ENCODE measurements at places on chromosomes 2 and 18.

DNA sequence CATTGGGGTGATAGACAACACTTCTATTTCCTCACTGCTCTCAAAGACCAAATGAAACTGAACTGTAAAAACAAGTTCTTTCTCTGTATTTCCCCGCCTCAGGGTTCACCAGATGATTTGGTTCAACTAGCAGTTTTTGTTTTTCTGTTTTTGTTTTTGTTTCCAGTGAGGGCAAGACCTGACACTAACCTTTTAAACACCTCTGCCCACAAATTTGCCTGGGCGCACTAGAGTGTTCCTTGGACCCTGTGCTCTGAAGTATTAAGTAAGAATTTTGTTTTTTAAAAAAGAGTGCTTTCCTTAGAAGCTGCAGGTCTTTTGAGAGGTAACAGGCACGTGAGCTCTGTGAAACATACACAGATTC is 92.9 kb downstream of the DYSF start:
- no peak for DNase-seq

GRCh38 chr2:117763804-117764203 is 50.7 kb upstream of the DDX18 start:
- DNase-seq = no peak

DNA sequence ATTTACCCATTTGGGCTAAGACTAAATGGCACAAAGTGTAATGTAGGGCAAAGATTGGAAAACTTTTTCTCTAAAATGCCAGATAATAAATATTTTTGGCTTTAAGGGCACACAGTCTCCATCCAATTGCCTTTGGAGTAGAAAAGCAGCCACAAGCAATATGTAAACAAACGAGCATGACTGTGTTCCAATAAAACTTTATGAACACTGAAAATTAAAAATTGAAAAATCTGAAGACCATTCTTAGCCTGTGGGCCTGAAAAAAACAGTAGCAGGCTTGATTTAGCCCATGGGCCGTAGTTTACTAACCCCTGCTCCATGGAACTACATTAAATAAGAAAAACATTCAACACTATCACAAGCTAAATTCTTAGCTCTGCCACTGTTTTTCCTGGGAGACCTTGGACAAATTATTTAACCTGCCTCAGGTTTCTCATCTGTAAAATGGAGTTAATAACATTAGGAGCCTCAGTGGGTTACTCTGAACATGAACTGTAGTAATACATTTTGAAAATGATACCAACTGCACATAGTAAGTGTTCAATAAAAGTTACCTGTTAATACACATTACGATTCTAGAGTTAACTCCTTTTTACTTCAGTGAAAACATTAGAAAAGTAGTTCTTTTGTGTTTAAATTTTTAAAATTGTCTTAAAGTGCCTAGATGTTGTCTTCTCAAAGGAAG is 1.3 kb downstream of the IFIH1 start:
- no peak for DNase-seq

DNA sequence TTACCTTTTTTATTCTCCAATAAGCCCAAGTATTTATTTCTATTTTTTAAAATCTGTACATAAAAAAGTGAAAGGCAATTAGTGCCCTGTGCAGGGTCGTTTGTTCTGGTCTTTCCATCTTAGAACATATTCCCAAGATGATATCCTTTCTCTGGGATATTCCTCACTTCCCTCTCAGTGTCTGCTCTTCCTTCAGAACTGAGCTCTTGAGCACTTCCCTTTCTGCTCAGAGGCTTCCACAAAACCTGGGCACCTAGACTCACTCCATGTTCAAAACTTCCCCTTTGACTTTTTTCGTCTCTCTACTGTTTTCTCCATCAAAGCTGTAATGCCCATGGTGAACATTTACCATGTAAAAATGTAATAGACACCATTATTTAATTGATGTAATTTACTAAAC is 296.5 kb upstream of the TCF4 start:
- no peak for DNase-seq

- DNase-seq = no peak
These were observed 25.9 kb downstream of the COL5A2 start for GRCh38 chr2:189153619-189154018.

GRCh38 chr18:44654573-44654972 is 26.1 kb upstream of the SETBP1 start:
- no peak for DNase-seq

DNA sequence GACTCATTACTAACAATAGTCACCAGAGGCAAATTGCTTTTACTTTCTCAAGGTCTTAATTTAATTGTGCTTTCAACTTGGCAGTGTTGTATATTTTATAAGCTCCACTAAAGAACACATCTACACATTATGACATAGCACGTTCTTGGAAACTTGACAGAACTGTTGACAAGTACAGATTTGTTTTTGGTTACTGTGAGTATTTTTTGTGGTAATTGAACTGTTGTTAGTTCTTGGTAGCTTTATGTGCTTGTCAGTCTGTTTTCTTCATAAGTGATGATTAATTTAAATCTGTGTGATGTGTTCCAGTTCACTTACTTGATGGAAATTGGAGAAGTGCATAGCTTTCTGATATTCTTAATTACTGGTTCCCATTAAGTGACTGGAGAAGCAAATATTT is 63.9 kb downstream of the COMMD1 start:
- no peak for DNase-seq

- no peak for DNase-seq
These were observed 1176.2 kb downstream of the SUCLG1 start for GRCh38 chr2:83282841-83283240.

DNA sequence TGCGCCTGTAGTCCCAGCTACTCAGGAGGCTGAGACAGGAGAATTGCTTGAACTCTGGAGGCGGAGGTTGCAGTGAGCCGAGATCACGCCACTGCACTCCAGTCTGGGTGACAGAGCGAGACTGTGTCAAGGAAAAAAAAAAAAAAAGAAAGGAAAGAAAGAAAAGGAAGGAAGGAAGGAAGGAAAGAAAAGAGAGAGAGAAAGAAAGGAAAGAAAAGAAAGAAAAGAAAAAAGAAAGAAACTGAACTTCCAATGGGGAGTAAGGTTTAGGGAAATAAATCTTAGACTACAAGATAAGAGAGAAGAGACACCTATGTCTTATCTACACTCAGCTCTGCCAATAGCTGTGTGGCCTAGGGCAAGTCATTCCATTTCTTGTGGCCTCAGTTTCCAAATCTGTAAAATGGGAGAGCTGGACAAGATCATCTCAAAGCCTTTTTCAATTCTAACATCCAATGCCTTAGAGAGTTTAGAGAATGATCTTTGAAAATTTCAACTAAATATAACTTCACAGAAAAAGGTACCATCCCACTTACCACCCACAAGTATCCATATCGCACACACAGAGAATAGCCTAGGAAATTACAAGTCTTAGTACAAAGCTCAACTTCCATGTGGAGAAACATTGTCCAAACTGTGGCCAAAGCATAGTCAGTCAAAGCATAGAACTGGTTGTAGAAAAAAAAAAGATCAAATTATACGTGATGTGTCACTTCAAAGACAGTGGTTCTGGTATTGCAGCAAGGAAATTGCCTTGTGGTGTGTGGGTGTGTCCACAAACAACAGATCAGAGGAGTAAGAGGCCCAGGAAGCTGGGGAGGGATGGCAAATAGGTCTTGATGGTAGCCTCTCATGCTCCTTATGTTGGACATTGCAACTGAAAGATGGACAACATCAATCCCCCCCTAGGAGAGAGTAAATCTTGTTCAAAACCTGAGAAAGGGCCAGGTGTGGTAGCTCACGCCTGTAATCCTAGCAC is 42.4 kb downstream of the SLC14A2 start:
- DNase-seq = no peak

DNA sequence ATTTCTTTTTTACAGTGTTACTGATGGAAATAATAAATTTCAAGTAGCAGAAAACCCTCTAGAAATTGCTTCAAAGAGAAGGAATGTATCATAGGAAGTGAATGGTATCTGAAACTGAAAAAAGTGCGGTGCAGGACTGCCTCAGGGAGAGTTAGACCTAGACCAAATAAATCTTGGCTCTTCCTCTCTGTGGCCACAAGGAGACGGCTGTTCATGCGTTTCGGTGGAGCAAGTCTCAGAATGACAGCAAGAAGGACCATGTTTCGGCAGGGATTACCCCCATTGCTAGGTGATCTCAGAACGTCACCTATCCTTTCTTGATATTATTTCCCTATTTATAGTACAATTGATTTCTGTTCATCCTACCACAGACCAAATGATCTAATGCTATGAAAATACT is 522.3 kb downstream of the SOX11 start:
- no peak for DNase-seq

DNA sequence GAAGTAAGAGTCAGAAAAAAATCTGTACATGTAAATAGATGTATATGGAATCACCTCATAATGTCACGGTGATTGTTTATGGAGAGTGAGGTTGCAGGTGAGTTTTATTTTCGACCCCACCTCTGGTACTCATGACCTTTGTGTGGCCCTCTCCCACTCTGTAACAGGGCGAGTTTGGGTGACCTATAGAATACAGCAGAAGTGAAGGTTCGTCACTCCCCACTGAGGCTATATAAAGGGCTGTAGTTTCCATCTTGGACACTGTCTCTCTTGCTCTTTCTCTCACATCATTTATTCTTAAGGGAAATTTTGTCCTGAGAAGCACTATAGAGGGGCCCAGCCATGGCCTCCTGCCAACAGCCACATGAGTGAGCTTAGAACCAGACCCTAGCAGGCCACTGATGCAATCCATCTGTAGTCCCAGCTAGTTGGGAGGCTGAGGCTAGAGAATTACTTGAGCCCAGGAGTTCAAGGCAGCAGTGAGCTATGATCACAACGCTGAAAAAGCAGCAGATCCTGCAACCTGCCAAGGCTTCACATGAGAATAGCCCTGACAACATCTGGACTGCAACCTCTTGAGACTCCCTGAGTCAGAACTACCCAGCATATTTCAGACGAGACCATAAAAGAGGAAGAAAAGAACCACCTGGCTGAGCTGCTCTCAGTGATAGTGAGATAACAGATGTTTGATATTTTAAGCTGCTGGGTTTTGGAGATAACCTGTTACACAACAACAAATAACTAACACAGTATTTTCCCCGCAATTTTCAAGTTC is 74.3 kb upstream of the SLC1A4 start:
- no peak for DNase-seq

DNA sequence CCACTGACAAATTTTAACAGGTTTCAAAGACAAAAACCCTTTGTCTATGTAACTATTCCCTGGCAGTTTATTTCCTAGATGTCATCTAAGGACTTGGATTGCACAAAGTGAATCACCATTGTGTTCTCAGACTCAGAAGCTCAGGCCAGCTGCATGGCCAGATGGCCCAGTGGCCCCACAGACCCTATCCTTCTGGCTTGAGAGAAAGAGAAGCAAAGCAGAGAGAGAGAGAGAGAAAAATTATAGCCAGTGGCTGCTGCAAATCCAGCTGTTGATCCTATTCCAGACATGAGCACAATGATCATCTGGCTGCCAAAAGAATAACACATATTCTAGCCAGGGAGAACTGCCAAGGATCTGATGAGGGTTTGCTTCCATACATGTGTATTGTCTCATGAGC is 25.8 kb downstream of the CTLA4 start:
- no peak for DNase-seq

- DNase-seq = no peak
These were observed 51.5 kb downstream of the TWIST2 start for GRCh38 chr2:238899386-238899785.

DNA sequence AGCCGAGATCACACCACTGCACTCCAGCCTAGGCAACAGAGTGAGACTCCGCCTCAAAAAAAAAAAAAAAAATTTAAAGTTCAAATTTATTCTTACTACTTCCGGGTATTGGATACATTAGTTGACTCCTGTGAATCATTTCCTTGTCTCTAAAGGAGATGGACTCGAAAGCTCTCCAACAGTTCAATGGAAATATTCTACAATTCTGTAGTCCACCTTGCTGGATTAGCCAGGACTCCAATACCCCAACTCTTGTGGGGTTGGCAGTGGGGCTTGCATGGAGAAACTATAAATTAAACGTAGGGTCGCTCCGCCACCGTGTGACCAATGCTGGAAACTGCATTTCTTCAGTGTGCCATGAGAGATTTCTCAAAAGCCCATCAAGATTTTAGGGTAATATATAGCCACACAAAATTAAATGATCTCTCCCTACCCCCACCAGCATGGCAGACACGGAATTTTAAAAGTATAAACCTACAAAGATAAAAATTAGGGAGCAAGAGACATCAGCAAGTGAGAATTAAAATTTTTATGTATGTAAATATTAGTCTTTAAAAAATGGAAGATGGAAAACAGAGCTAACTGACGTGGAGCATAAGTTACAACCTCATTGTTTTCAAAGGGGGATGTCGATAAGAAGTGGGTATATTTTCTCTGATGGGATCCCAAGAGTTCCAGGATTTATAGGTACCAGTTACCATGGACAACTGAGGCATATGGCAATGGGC is 27.8 kb upstream of the GAREM2 start:
- DNase-seq = peak; percentile 60

GRCh38 chr2:226862623-226863022 is 26.8 kb downstream of the RHBDD1 start:
- DNase-seq = no peak

GRCh38 chr2:165505514-165505913 is 36.0 kb downstream of the CSRNP3 start:
- DNase-seq = no peak

GRCh38 chr18:11657554-11657953 is 31.5 kb upstream of the GNAL start:
- no peak for DNase-seq

DNA sequence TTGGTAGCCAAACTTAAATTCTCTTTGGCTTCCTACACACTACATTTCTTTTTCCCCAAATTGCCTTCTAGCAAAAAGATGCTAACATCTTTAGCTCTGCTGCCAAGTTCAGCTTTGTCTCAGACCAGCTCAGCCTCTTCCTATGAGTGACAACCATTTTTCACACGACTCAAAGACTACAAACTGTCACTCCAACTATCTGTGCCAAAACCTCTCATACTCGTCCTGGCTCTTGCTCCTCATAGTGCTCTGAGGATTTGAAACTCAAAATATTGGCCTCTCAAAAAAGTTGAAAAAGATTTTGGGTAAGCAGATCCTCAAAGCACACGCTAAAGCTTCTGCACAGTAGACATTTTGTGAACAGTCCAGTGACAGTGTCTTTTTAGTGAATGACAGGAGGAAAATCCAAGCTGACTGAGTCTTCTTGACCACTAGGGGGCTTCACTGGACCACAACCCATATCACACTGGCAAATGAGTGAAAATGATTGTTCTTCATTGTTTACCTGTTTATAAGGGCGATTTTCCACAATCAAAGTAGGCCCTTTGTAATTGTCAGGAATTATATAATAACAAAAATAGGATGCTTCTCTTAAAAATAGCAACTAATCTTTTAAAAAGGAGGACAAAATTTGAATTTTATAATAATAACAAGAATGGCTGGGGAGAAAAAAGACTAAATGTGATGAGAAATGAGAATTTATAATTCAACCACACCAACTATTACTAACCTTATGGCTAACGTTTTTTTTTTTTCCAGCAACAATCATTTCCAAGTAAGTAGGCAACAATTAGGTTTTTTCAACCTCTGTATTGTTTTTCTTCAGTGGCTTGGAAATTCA is 85.5 kb upstream of the PGAP1 start:
- peak; percentile 11 for DNase-seq

GRCh38 chr2:10344105-10345066 is 41.7 kb downstream of the HPCAL1 start:
- no peak for DNase-seq
